CD4-positive, alpha-beta T cell treated with Interleukin-6 for 4 hours (primary cell): ENCODE measurements at places on chromosomes 7 and 10.

- no peak for DNase-seq
These were observed 40.9 kb downstream of the UBN2 start for GRCh38 chr7:139271718-139272628.

- DNase-seq = no peak
These were observed 56.7 kb upstream of the JCAD start for GRCh38 chr10:30116041-30116491.

DNA sequence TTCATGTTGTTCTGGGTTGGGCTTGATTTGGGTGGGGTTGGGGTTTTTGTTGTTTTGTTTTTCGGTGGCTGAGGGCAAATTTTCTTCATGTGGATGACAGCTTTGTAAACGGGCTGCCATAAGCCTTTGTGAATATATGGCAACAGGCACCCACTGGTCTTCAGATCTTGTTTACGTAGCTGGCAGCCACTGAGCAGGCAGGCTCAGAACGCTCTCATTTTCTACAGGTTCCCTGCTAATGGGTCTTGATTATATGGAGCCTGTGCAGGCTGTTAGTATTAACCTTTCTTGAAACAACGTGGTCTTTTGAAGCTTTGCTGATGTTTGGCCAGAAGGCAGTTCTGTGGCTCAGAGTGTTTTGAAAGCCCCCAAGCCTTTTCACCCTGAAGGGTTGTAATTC is 199.7 kb downstream of the TNS3 start:
- no peak for DNase-seq

GRCh38 chr7:77184990-77185389 is 14.6 kb downstream of the FGL2 start:
- DNase-seq = no peak

- DNase-seq = no peak
These were observed 1.9 kb downstream of the USP6NL start for GRCh38 chr10:11609492-11610093.

DNA sequence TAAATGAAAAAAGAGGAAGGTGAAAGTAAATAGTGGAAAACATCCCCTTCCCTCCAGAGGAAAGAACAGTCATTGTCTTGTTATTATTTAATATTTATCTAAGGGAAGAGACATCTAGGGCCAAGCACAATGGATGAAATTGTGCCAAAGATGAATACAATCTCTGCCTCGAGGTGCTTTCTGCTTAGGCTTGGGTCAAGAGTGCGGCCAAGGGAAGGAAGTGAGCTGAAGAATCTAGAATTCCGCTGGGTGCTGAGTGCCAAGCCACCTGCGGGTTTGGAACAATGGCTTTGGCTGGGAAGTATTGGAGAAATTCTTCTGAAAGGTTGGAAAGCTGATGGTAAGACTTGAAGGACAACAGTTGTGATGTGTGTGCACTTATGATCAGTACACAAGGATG is 531.3 kb upstream of the FZD8 start:
- DNase-seq = no peak

DNA sequence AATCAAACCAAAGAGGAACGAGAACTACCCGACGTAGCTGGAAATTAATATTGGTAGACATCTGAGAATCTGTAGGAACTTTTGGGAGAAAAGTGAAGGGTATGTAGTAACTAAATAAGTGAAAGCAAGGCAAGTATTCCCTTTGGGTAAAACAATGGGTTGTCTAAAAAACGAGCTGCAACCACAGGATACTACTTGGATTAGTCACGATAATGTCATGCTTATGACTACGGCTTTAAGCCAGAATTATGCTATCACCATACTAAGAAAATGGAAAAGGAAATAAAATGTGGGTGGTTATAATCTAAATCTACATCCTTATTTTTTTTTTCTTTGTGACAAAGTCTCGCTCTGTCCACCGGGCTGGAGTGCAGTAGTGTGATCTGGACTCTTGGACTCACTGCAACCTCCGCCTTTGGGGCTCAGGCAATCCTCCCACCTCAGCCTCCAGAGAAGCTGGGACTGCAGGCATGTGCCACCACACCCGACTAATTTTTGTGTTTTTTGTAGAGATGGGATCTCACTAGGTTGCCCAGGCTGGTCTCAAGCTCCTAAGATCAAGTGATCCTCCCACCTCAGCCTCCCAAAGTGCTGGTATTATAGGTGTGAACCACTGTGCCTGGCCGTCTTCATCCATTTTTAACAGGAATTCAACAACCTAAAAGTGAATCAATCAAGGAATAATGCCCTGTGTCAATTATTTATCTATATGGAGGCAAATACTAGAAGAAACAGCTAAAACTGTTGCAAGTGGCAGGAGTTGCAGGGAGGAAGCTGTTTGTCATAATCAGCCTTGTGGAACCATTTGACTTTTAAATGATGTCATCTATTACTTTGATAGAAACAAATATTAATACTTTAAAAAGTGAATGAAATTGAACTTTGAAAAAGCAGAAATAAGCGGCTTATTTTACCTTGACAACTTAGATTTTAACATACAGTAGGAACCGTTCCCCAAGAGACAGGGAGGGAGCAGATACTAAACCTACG is 189.3 kb downstream of the PRPF18 start:
- no peak for DNase-seq

- no peak for DNase-seq
These were observed 65.9 kb upstream of the FZD1 start for GRCh38 chr7:91198371-91198770.

- no peak for DNase-seq
These were observed 38.2 kb downstream of the CDH23 start for GRCh38 chr10:71434760-71435394.

GRCh38 chr7:152925412-152926147 is 166.0 kb downstream of the ACTR3B start:
- no peak for DNase-seq

- DNase-seq = no peak
These were observed 109.5 kb upstream of the TMEM72 start for GRCh38 chr10:44801383-44802327.

DNA sequence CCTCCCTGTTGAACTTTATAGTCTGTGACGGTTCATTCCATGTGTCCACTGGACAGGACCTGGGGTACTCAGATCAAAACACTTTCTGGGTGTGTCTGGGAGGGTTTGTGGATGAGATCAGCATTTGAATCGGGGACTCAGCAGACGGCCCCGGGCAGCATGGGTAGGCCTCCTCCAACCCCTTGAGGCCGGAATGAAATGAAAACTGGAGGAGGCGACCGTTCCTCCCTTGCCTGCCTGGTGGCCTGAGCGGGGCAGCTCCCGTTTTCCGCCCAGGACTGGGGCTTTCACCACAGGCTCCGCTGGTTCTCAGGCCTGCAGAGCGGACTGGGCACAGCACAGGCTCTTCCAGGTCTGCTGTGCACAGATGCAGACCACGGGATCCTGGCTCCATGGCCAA is 247.7 kb downstream of the MAD1L1 start:
- DNase-seq = no peak

GRCh38 chr7:140719721-140720120 is 23.2 kb downstream of the NDUFB2 start:
- DNase-seq = no peak

DNA sequence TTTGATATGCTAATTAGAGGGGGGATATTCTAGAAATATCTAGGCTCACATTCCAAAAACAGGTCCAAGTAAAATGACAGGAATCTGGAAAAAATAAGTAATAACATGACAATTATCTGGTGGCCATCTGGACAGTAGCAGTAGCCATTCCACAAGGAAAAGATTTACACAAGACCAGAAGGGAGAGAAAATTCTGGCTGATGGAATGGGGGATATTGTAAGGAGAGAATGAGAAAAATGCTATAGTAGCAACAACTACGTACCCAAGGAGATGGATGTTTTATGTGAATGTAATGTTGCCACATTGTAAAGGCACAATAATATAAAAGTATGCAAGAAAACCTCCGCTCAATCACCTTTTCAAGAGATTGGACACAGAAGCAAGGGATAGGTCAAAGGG is 5.4 kb downstream of the MYOF start:
- no peak for DNase-seq

DNA sequence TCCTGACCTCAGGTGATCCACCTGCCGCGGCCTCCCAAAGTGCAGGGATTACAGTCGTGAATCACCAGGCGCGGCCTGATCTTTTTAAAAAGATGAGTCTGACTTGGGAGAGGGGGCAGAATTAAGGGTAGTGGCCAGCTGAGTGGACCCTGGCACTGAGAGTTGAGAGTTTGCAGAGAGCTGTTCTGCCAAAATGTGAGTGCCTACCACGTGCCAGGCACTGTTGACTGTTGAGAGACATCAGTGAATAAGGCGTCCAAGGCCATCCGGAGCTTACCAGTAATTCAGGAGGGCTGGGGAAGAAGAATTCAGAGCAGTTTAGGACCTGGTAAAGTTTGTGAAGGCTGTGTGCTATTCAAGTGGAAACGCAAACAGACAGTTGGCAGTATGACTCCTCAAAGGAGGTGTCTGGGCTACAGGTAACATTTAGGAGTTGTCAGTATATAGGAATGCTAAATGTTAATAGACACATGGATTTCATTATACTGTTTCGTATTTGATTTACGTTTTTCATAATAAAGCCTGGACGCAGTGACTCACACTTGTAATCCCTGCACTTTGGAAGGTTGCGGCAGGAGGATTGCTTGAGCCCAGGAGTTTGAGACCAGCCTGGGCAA is 1.5 kb downstream of the NIPSNAP2 start:
- no peak for DNase-seq

DNA sequence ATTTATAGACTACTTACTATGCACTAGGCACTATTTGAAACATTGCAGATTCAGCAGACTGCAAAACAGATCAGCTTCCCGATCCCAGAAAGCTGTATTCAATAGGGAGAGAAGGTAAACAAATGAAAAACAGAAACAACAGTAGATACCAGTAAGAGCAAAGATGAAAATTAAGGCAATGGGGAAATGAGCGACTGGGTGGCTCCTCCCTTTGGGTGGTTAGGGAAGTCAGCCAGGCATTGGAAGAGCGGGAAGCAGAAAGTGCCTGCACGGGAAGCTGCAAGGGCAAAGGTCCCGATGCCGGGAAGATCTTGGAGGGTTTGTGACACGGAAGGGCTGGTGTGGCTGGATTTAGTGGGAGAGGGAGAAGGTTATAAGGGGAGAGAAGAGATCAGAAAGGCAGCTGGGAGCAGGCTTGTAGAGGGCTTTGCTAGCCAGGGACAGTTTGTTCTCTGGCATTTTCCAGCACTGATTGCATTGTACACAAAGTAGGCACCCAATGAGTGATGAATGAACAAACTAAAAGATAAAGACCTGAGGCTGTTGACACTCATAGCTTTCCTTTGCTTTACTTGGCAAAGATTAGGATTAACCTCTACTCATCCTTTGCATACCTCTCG is 67.8 kb downstream of the NAMPT start:
- DNase-seq = no peak

DNA sequence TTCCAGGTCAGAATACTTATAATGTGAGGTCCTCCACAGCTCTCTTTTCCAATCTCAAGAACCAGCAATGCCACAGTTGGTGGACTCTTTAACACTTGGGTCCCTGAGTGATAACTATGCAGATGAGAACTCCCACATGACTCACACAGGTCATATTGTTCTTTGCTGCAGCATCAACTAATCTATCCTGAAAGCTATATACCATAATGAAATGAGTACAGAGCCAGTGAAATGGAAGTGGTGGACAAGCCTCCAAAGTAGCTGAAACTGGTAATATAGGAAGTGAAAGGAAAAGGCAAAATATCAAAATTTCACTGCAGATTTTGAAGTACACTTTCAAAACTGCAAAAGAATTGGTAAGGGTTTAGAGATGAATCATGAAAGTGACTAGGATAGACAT is 45.6 kb downstream of the SORCS1 start:
- DNase-seq = no peak

- no peak for DNase-seq
These were observed 106.2 kb upstream of the SEMA3D start for GRCh38 chr7:85292908-85293576.

GRCh38 chr10:122830965-122831353 is 14.7 kb downstream of the CUZD1 start:
- DNase-seq = no peak

- DNase-seq = no peak
These were observed 44.9 kb downstream of the PNLIPRP2 start for GRCh38 chr10:116665541-116666125.

DNA sequence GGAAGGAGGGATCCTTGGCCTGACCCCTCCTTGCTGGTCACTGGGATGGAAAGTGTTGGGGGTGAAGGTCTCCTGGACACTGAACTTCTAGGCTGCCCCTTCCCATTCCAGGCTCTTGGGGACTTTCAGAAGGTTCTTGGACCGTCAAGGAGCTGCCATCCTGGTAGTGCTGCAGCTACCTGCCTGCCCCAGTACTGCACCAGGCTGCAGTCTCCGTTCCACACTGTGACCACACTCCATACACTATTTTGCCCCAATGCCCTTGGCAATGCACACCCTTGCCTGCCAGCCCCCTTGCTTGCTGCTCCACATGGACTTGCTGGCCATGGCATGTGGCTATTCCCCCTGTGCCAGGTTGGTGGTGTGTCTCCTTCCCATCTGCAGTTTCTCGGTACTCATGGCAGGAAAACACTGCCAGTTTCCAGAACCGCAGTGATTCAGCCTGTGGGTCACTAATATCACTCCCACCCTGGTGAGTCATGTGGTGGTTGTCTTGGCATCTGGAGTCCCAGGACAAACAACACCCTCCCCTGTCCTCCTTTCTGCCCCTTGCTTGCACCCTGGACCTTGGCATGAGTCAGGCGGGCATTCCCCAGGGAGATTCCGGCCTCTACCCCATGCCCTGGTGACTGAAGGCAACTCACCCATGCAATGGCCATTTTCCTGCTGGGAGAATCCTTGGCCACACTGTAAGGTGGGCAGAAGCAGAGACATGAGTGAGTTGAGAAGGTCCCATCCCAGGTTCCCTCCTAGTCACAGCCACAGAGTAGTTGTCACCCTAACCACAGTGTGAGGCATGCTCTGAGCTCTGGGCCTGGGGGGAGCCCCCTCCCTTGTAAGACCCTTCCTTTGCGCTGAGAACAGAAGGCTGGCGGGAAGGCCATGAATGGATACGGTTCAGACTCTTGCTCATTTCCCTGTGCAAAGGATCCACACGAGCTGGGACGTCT is 32.8 kb downstream of the GOLGA7B start:
- no peak for DNase-seq

- DNase-seq = no peak
These were observed 54.1 kb downstream of the SRI start for GRCh38 chr7:88165697-88166096.

- no peak for DNase-seq
These were observed 189.9 kb downstream of the TCERG1L start for GRCh38 chr10:131121511-131122035.
